ENCODE measurements at places on chromosomes 2 and 18. TPM values are rescaled to one million over a fixed set of nuclear protein-coding genes. Genes with fewer than 3 reads are reported as not detected.

DNA sequence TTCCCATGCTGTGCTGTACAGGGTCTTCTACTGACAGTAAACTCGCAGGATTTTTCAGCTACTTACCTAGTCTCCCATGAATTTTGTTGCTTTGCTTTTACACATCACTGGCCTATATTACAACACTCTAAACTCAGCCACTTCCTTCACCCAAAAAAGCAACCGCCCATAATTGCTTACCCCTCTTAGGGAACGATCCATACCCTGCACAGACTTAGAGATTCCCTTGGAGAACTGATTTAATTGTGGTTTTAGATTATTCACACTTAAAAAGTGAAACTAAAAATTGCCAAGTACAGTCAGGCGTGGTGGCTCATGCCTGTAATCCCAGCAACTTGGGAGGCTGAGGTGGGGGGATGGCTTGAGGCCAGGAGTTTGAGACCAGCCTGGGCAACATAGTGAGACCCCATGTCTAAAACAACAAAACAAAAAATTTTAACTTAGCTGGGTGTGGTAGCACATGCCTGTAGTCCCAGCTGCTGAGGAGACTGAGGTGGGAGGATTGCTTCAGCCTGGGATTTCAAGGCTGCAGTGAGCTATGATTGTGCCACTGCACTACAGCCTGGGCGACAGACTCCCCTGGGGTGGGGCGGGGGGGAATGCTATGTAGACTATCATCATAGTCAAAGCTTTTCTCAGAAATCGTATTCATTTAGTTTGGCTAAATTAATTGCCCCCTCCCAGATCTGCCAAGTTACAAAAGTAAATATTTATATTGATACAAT, 19.3 kb downstream of the MRPL30 start:
- ATAC-seq: no peak

DNA sequence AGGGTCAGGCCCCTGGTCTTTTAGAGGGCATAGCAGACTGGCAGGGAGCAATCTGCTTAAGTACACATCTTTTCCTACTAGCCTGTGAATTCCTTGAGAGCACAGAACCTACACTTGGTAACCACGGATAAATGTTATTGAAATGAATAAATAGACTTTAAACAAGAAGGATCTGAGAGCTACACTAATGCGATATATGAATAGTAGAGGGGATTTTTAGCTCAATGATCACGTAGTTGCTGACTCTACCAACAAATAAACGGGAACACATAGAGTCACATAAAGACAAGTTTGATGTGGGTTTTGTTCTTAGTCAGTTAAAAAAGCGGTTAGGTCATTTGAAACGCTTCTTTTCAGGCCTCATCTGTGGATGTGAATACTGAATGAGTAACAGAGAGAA, 290.3 kb upstream of the CCDC68 start:
- ATAC-seq: no peak

The VIT gene
- 42.7 TPM for total RNA-seq

The SLC5A7 gene
- total RNA-seq: 1.0 TPM

The CNGA3 gene
- 7.0 TPM for total RNA-seq

The CHAC2 gene
- 1.9 TPM for total RNA-seq

The CFAP65 gene
- total RNA-seq: not detected
